Stimulated activated CD4-positive, alpha-beta T cell treated with anti-CD3 and anti-CD28 coated beads, Interleukin-1b, Interleukin-23, amount 100 ng/mL, for 48 hours (primary cell): ENCODE measurements at places on chromosomes 5 and 9.

GRCh38 chr5:124663101-124663506, 83.3 kb downstream of the ZNF608 start:
- DNase-seq = no peak

DNA sequence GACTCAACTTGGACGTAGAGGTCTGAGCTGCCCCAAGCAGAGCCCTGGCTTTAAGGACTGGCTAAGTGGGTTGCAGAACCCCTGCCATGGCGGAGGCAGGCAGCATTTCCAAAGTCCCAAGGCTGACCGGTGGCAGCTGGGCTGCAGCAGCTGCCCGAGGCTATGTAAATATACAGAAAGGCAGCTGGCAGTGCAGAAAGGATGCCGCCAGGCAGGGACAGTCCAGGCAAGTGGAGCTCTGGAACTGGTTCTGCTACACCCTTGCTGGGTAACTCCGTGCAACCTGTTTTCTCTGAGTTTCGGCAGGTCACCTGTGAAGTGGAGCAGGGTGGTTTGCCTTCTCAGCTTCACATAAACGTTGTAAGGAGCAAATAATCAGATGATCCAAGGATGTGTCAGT, 46.0 kb downstream of the SHB start:
- no peak for DNase-seq

DNA sequence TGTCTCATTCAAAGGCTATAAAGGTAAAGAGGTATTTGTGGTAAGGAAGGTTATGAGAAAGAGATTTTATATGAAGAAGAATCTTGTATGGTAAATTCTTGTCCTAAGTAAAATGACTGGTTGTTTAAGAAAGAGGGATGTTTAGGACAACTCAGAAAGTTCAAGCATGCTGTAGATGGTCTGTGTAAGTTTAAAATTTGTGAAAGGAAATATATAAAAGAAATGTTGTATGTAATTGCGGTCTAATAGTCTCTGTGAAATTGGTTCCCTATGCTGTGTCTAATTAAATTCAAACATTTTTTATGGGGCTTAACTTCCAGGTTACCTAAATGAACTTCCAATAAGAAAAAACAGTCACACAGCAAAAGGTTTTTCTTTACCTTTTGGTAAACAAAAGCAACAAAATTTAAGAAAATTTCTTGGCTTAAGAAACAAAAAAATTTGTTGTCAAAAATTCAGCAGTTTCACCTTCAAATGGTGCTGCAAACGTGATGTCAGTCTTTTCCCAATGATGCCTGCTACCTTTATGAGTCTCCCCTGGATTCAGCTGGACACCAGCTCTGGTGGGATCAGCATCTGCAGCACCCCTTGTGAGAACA, 83.0 kb upstream of the FCN1 start:
- no peak for DNase-seq

- no peak for DNase-seq
Measured at GRCh38 chr9:136081113-136081825, 13.8 kb downstream of the NACC2 start.
